ENCODE measurements at places on chromosomes 16 and 17.
A peak's percentile ranks its signal among the peaks of the same experiment; 100 is the strongest.

GRCh38 chr17:7611635-7612293 lies 2.9 kb downstream of the FXR2 start:
- no peak for DNase-seq

DNA sequence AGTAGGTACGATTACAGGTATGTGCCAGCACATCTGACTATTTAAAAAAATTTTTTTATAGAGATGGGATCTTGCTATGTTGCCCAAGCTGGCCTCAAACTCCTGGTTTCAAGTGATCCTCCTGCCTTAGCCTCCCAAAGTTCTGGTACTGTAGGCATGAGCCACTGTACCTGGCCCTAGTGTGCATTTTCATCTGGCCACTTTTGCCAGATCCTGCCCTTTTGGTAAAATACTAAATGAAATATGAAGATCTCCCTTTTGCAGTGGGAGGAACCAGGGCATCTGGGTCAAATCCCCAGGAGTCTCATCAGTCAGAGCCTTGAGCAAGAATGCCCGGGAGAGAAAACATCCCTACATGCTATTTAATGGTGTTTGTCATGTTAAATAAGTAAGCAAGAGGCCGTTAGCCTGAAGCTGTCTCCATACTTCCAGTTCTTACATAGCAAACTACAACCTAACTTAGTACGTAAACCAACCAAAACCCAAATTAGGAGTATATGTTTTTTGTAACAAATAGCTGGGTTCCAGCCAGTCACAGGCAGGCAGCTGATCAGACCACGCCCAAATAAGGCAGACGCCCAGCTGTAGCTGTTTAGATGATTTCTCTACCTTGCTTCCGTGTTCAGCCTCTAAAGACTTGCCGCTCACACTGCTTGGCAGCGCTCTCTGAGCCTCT lies 46.5 kb upstream of the CLEC18A start:
- DNase-seq, result no peak

DNA sequence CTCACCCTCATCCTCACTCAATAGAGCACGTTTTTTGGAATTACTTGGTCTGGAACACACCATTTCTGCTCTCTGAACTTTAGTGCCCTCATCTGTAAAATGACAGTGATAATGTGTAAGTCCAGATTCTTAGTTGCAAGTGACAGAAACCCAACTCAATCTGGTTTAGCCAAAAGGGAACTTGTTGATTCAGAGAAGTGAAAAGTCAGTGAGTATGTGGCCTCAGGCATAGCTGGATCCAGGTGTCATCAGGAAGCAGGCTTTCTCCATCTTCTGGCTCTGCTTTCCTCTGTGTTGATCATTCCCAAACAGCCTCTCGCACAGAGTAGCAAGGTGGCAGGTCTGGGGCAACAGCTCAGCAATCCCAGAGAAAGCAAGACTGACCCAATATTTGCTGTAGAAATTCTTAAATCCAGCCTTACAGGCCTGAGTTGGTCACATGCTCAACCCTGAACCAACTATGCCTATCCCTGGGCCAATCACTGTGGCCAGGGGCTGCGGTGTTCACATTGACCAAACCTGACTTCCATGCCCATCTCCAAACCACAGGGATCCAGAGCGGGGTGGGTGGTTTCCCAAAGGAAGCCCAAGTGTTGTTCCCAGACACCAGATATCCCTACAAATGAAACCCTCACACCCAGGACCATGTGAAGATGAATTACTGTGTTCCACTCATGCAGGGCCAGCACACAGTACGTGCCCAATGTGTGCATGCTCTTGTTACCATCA lies 23.3 kb upstream of the ALKBH5 start:
- no peak for DNase-seq

DNA sequence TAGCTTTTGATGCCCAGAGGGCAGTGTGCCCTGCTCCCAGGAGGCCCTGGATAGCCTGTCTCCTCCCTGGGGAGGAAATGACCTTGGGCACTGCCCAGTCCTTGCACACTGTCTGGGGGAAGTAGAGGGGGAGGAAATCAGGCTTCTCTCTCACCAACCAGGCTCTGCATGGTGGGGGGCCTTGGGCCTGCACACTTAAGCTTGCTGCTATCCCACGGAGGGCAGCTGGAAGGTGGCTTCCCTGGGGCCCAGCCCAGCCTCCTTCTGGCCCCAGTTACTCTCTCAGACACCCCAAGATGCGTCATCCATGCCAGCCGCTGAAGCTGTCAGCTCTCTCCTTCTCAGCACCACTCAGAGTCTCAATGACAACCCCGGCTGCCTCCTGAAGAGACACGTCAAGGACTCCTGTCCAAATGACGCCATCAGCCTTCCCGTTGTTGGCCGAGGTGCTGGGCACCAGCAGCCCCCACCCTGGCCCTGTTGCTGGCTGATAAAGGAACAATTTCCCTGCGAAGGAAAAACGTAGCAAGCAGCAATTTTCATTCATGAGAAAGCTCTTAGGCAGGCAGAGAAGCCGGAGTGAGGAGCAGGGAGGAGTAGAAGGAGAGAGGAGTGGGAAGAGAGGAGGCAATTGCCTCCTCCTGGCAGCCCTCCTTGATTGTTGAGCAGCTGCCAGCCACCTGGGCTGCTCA lies 95.5 kb downstream of the SDK2 start:
- DNase-seq, result no peak

- no peak for DNase-seq
These were observed 16.9 kb upstream of the TMC7 start for GRCh38 chr16:18966791-18967190.

GRCh38 chr17:80891397-80892018 lies 100.1 kb upstream of the CHMP6 start:
- DNase-seq, result no peak

- DNase-seq, result no peak
These were observed 50.2 kb downstream of the PIGL start for GRCh38 chr17:16267174-16267573.

GRCh38 chr17:4490109-4490591 lies 8.5 kb upstream of the SPNS2 start:
- peak; percentile 96 for DNase-seq

DNA sequence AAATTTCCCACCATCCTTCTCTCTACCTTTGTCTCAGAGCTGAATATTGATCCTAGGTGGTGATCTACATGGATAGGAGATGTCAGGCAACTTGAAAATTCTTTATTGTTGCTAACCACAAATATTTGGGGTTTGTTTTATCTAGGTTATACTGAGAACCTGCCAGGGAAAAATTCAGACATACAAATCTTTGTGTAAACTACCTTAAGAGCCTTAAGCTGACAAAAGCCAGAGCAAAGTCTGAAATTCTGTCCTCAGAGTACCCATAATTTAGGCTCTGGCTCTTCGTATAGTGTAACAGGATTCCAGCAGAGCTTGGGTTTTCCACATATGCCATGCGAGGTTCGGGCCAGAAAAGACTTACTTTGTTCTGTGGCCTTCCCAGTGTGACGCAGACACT lies 406.7 kb upstream of the MAF start:
- no peak for DNase-seq

GRCh38 chr16:86517652-86518258 lies 7.4 kb downstream of the FOXF1 start:
- DNase-seq, result peak; percentile 64

DNA sequence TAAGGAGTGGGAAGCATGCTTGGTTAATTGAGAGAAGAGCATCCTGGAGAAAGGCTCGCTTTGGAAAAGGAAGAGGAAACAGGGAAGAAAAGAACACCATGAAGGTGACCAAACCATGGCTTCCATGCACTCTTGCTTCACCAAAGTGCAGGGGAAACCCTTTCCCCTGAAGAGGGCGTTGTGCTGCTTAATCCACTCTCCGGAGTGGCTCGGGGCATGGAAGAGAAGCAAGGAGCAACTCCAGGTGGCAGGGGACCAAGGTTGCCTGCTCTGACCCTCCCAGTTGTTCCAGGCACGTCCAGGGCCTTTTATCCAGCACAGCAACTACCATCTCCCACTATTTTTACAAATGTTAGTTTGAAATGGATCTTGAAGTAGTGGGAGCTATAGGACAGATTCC lies 108.1 kb downstream of the STX8 start:
- no peak for DNase-seq

DNA sequence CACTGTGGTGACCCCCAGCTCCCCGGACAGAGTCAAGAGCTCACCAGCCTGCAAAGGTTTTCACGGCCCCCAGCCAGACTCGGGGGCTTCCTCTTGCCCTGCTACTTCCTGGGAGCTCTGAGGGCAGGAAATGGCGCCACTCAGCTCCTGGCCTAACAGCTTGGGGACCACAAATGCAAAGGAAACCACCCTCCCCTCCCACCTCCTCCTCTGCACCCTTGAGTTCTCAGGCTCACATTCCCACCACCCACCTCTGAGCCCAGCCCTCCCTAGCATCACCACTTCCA lies 375 bp upstream of the SPN start:
- DNase-seq, result no peak

- DNase-seq, result no peak
These were observed 18.8 kb downstream of the HS3ST3A1 start for GRCh38 chr17:13582776-13583547.

DNA sequence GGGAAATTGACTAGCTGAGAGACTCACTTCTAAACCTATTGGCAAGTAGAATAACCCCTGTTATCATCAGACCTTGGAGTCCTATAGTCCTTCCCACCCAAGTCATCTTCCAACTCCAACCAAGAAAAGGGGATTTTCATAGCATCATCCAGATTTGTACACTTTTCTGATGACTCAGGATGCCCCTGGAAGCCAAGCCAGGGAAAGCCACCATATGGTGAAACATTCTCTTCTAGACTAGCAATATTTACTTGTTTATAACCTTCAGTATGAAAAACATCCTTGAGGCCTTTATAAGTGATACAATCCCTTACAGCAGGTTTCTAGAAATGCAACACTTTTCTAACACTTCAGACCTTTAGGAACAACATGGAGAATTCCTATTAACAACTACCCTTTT lies 618.8 kb upstream of the CDH11 start:
- DNase-seq, result no peak

GRCh38 chr16:51523400-51523799 lies 372.3 kb upstream of the SALL1 start:
- no peak for DNase-seq

DNA sequence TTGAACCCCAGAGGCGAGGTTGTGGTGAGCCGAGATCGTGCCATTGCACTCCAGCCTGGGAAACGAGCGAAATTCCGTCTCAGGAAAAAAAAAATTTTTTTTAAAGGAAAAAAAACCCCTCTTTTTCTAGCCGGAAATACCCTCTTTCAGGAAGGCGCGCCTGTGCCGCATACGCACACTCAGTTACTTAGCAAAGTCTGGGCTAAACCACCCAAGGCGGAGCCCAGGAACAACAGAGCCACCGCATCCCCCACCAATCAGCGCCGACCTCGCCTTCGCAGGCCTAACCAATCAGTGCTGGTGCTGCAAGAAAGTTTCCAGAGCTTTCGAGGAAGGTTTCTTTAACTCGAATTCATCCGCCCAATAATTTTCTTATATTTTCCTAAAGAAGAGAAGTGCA lies 510.4 kb downstream of the KCNJ18 start:
- DNase-seq, result no peak

GRCh38 chr16:85029408-85029784 lies 1.8 kb downstream of the KIAA0513 start:
- DNase-seq, result no peak

All from NCI-H524 (cell line).